ENCODE measurements at places on chromosomes 5 and 9. TPM values are rescaled to one million over a fixed set of nuclear protein-coding genes. Genes with fewer than 3 reads are reported as not detected.

GRCh38 chr5:35884773-35885172 is 28.1 kb downstream of the IL7R start:
- no peak for DNase-seq

DNA sequence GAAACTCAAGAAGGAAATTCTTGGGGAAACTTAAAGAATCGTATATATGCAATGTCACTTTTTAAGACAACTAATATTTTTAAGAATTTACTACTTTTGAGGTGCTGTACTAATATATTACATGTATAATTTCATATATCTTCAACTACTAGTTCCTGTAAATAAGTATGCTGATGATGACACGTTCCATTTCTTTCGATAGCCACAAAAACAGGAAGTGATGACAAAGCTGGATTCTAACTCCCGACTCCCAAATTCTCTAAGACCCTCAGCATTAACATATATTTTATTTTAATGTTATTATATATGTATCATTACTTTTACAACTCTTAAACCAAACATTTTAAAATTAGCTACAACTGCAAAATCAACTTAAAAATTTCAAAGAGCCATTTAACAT is 74.8 kb downstream of the STK32A start:
- DNase-seq: no peak

GRCh38 chr5:107284822-107285525 is 385.8 kb downstream of the EFNA5 start:
- no peak for DNase-seq

- DNase-seq: no peak
Measured at GRCh38 chr5:143742951-143743350, 69.0 kb upstream of the HMHB1 start.

- no peak for DNase-seq
Measured at GRCh38 chr5:17723876-17724275, 89.6 kb downstream of the TAF11L14 start.

DNA sequence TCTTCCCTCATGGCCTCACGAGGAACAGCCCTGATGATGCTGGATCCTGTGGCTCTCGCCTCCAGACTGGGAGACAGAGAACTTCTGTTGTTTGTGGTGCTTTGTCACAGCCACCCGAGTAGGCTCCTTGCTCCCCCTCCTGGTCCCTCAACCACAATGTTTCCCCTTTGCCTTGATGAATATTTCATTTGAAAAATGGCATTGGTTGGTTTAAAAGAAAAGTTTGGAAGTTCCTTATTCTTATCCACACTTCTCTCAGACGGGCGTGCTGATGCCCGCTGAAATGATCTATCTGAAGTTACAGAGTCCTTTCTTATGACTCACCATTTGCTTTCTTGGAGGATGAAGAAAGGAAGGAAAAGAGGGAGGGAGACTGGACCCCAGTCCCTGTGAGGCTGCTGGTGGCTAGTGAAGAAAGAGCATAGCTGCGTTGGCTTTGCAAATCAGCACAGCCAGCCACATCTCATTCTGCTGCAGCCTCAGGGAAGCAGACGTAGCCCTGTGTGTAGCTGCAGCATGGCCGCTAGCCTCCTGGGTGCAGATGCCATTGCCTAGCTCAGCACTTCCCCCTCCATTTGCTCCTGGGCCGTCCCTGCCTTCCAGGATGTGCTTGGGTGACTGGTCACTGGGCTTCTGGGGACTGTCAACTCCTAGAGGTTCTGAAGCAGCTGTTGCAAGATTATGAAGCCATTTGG is 185.9 kb downstream of the ERCC6L2 start:
- peak; percentile 53 for DNase-seq

DNA sequence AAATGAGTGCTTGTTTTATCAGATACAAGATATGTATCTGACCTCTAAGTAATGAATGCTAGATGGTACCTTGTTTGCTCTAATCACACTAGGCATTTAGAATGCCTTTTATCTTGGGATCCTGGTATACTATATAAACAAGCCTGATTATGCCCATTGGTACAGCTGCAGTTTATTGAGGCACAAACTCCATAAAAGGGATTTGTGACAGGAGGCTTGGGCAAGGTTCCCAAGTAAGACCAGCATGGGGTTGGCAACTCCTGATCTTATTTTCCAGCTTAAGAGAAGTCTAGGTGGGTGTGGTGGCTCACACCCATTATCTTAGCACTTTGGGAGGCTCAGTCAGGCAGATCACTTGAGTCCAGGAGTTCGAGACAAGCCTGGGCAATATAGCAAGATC is 93.9 kb upstream of the DMRT1 start:
- DNase-seq: no peak

DNA sequence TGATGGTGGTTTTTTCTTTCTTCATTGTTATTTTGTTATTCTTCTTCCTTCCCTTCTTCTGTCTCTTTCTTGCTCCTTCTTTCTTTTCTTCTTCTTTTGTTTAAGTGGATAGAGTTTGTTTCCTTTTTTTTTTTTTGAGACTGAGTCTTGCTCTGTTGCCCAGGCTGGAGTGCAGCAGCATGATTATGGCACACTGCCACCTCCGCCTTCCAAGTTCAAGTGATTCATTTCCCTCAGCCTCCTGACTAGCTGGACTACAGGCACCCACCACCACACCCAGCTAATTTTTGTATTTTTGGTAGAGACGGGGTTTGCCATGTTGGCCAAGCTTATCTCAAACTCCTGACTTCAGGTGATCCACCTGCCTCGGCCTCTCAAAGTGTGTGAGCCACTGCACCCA is 40.3 kb downstream of the JAK2 start:
- DNase-seq: peak; percentile 6

- peak; percentile 26 for DNase-seq
Measured at GRCh38 chr5:159208514-159209437, 577 bp downstream of the RNF145 start.

DNA sequence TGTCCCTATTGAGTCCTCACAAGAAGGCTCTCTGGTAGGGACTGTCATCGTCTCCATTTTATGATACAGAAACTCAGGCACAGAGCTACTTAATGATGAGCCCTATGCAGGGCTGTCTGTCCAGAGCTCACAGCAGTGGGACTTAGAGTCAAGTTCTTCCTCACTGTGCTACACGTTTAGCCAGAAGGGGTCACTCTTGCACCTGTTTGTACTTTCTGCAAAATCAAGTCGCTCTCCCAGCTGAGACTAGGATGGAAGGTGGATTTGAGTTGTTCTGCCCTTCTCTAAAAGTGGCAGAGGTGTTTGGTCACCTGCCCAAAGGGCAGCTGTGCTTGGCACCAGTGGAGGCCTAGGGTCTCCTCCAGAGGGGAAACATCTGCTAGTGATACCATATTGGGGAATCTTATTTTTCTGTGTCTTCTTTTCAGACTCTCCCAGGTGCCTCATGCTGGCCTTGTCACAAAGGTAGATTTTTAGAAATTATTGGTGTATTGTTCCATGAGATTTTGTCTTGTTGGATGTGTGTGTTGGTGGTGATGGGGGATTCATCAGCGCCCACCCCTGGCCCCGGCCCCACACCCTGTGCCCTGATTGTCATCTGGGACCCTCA is 104.2 kb downstream of the PPARGC1B start:
- DNase-seq: peak; percentile 93

GRCh38 chr9:24007185-24007584 is 181.1 kb upstream of the ELAVL2 start:
- DNase-seq: no peak

DNA sequence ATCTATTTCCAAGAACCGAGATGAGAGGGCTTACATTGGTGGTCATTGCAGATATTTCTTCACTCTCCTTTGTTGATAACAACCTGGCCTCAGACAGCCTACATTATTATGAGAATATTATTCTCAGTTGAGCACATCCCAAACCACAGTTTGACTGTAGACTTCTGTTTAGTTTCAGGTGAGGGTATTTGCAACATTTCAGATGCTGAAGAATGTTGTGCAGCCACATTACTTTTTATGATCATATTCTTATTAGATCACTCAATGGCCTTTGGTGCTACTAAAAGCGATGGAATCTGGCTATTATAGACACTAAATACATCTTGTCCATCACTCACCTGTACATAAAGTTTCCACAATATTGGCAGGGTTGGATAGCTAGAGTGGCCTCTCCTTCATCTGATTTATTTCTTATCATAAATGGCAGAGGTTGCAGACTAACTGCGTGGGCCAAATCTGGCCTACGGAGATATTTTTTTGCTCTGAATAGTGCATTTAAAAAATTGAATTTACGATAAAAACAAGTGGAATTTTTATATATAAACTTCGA is 26.2 kb upstream of the RICTOR start:
- no peak for DNase-seq

GRCh38 chr5:96339862-96340261 is 93.2 kb downstream of the PCSK1 start:
- no peak for DNase-seq

- no peak for DNase-seq
Measured at GRCh38 chr9:16029796-16030363, 477.0 kb downstream of the CCDC171 start.

DNA sequence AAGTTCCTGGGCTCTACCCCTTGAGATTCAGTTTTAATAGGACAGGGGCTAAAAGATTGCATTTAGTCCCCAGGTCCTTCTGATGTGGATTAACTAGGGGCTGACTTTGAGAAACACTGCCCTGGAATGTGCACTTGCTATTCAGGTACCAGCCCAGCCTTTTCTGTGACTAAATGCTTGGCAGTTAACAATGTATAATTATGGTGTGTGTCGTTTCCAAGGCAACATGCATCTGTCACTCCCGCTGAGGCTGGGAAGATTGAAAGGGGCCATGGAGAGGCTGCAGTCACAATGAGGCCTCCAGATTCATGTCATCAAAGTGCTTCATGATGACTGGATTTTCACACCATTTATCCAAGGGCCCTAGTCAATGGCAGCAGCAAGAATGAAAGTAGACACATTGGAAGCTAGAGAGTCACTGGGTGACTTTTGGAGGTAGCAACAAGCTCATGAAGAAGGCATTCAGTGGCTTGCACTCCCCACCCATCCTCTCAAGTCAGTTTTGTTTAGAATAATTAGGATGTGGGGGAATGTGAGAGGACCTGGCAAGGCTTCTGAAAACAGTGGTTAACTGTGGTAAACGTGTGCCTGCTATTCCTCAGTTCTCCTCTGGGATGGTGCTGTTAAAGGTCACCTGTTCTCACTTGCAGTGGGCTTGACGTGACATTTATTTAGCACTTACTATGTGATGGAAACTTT is 28.3 kb downstream of the RAI14 start:
- peak; percentile 44 for DNase-seq

DNA sequence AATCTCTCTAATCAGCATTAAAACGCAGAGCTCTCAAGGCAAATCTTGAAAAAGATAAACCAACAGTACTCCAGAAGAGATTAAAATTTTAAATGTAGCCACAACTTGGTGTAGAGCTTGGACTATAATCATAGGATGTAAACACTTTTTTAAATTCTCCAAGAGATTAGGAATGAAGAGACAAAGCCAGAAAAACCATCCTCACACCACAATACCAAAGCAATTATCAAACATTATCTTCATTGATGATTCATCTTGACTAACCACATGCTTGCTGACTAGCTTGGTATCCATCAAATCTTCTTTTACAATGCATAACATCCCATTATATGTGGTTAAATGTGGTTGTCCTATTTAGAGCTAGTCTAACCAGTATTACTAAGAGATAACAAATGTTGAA is 815.1 kb downstream of the TLE1 start:
- peak; percentile 94 for DNase-seq

DNA sequence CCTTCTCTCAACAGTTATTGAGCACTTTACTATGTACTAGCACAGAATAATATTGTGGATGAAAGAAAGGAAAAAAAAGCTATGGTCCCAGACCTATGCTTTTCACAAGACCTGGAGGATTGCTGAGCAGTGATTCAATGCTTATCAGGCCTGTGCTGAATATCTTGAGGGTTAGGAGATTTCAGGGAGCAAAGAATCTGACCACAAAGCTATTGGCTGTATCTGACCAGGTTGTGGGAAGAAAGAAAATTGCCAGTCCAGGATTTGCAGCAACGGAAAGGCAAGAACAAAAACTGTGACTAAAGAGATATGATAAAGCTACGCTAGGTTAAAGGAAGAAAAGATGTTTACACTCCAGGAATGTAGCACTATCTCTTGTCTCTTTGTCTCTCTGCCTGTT is 14.9 kb upstream of the MACIR start:
- DNase-seq: no peak

- peak; percentile 22 for DNase-seq
Measured at GRCh38 chr5:157463621-157464518, 3.9 kb downstream of the NIPAL4 start.

- no peak for DNase-seq
Measured at GRCh38 chr5:53179691-53180090, 70.1 kb upstream of the MOCS2 start.

DNA sequence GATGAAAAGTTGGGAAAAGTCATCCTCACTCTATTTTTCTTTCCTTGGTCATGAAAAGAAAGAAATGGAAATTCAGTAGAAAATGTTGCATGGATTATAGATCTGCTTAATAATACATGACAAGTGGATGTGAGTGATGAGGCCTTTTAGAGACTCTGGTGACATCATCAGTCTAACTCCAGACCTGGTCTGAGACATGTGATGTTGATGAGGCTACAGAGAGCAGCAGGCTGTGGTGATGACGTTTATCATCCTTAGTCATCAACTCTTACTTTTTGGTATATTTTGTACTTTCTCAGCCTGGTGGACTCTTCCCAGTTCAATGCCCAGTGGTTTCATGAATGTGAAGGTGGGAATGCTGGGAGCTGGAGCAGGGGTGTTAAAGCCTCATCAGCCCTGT is 116.4 kb downstream of the TTLL11 start:
- DNase-seq: peak; percentile 76

- peak; percentile 99 for DNase-seq
Measured at GRCh38 chr9:112061152-112061740, 113.9 kb downstream of the SUSD1 start.

- no peak for DNase-seq
Measured at GRCh38 chr5:22751536-22751935, 101.6 kb downstream of the CDH12 start.

DNA sequence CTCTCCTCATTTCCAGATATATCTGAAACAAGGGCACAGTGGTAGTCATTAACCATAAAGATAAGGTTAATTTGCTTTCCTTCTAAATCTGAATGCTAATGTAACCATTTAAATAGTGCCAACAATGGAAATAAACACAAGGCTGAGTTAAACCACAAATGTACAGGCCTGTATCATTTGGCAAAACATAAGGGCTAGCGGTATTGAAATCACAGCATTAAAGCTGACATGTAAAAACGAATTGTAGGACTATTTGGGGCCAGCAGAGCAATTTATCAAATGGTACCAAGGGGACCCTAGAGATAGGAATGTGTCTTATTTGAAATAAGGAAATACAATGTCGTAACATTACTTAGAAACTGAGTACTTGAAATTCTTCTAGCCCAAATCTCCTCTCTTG is 247.5 kb upstream of the RPS23 start:
- peak; percentile 12 for DNase-seq

Gene ISOC1
- 21.1 TPM for total RNA-seq

Gene NKD2
- total RNA-seq: under 0.01 TPM

Gene PCDHGB2
- 4.6 TPM for total RNA-seq

Gene RNF180
- 2.8 TPM for total RNA-seq

Gene DMGDH
- total RNA-seq: 7.7 TPM

Gene C6
- total RNA-seq: 0.26 TPM

Gene MYORG
- total RNA-seq: 0.83 TPM

Gene KIAA0825
- 3.6 TPM for total RNA-seq

Gene ZNF883
- 6.2 TPM for total RNA-seq

Gene SPINK4
- not detected for total RNA-seq

Gene FOXD4L3
- total RNA-seq: not detected

All from fibroblast of lung (primary cell).